ENCODE measurements at places on chromosomes 16 and 17. TPM values are rescaled to one million over a fixed set of nuclear protein-coding genes. Genes with fewer than 3 reads are reported as not detected.

DNA sequence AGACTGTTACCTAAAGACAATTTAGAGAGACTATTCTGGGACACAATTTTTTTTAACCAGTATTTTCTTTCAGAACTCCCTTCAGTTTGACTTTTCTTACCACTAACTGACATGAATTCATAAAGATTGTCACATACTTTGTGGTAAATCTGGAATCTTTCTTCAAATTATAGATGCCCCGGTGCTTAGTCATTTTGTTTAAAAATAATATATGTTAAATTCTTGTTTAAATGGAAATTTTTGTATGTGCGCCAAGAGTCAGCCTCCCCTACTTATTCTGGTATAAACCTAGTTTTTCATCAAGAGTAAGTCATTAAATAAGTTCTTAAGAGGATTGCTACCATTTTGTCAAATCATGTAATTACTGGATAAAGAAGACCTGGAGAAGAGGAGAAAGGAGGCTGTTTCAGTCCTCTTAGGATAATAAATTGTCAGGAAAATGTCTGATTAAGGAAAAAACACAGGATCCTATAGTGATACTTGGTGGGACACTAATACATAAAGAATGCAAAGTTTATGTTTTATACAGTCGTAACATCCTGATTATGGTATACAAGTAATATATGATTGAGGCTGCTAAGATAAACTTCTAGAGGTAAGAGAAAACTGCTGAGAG is 424.4 kb downstream of the PMP22 start:
- H3K4me3 ChIP-seq, result no peak overlapping the region
- no peaks in the 10 kb centered on the region for H3K36me3 ChIP-seq
- no peaks in the 10 kb centered on the region for H3K4me1 ChIP-seq
- no peak for DNase-seq

DNA sequence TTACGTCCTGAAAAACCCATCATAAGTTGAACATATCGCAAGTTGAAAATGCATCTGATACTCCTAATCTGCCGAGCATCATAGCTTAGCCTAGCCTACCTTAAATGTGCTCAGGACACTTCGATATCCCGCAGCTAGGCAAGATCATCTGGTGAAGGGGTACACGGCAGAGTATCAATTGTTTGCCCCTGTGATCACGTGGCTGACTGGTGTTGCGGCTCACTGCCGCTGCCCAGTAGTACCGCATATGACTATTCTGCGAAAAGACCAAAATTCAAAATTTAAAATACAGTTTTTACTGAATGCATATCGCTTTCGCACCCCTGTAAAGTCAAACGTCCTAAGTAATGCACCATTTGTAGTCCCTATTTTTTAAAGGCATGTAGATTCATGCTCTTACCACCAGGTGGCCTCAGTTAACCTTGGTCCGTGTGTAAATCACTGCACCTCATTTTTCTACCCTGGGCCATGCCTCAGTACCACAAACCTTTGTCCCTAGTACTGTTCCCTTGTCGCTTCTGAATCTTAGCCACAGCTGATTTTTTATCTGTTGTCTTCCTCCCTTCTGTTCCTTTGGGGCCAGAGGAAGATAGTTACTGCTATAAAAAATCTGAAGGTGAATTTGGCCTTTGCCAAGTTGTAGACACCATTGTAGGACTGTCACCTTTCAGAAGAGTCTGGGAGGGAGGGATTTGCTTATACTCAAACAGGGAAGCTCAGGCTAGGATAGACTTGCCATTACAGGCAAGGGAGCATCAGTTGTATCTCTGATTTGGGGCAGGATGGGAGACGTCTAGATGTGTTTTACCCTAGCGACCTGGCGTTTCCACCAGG is 34.4 kb downstream of the WWP2 start:
- H3K4me1 ChIP-seq, result no peaks in the 10 kb centered on the region
- H3K36me3 ChIP-seq, result peaks cover 4% of the 10 kb centered on the region
- no peaks in the 10 kb centered on the region for H3K27me3 ChIP-seq
- H3K4me3 ChIP-seq, result no peak overlapping the region
- DNase-seq, result peak; percentile 34

DNA sequence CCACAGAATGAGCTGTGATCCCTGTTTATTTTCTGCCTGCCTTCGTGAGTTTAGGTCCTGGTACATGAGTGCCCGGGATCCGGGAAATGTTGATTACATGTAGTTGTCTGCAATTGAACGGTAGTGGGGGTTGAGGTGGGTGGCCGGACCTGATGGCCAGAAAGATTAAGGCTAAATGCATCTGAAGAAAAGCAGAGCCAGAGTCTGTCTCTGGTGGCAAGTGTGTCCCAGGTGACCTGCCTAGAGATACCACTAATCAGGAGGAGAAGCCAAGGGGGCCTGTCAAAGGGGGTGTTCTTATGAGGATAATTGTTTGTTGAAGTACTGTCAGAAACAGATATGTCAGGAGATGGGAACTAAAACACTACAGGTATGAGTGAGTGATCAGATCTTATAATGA is 154.0 kb upstream of the ASIC2 start:
- no peaks in the 10 kb centered on the region for H3K4me1 ChIP-seq
- H3K27me3 ChIP-seq, result no peaks in the 10 kb centered on the region
- H3K4me3 ChIP-seq, result no peak overlapping the region
- H3K27ac ChIP-seq, result no peak overlapping the region
- DNase-seq, result no peak
- H3K36me3 ChIP-seq, result no peaks in the 10 kb centered on the region

DNA sequence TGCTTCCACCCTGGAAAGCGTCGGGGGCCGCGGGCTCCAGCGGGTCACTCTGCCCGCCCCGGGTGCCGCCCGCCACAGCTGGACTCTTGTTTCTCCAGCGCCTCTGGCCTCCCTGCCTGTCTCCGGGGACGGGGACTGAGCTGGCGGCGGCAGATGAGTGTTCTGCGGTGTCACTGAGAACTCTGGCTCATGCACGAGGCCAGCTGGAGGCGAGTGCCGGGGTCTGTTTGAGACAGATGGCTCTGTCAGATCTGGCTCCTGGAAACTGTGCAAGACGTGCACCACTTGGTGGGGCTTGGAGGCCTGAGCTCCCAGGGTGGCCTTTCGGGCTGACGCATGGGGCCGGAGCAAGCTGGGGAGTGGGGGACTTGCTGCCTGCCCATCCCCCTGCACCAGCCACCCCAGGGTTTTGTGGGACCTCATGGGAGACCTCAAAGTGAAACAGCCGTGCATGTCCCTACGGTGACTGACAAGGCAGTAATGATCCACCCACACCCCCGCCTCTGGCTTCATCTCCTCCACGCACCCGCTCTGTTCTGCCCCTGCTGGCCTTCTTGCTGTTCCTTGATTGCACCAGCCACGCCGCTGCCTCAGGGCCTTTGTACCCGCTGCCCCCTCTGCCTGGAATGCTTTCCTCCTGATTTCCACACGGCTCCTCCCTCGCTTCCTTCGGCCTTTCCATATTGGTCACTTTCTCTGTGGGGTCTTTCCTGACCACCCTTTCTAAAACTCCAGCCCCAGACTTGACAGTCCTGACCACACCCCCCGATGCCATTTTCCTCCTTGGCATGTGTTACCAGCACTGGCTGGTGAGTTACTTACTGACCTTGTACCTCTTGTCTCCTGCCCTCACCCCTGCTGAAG is 174.9 kb upstream of the CIBAR2 start:
- peaks cover 16% of the 10 kb centered on the region for H3K4me1 ChIP-seq
- no peak for DNase-seq
- no peaks in the 10 kb centered on the region for H3K27me3 ChIP-seq
- no peak overlapping the region for H3K4me3 ChIP-seq

GRCh38 chr17:74513987-74514631 is 17.2 kb downstream of the CD300LB start:
- no peak overlapping the region for H3K27ac ChIP-seq
- no peak for DNase-seq
- H3K36me3 ChIP-seq, result no peaks in the 10 kb centered on the region

GRCh38 chr17:40311575-40311974 is 2.6 kb downstream of the RARA start:
- peak overlapping the region; percentile 96 for H3K27ac ChIP-seq
- DNase-seq, result peak; percentile 82
- H3K27me3 ChIP-seq, result no peaks in the 10 kb centered on the region
- H3K4me1 ChIP-seq, result peaks cover 72% of the 10 kb centered on the region
- no peaks in the 10 kb centered on the region for H3K36me3 ChIP-seq
- H3K4me3 ChIP-seq, result no peak overlapping the region

- DNase-seq, result no peak
- no peaks in the 10 kb centered on the region for H3K4me1 ChIP-seq
- no peaks in the 10 kb centered on the region for H3K27me3 ChIP-seq
- no peaks in the 10 kb centered on the region for H3K36me3 ChIP-seq
- H3K27ac ChIP-seq, result no peak overlapping the region
Measured at GRCh38 chr17:40678902-40679522, 14.0 kb upstream of the KRT222 start.

DNA sequence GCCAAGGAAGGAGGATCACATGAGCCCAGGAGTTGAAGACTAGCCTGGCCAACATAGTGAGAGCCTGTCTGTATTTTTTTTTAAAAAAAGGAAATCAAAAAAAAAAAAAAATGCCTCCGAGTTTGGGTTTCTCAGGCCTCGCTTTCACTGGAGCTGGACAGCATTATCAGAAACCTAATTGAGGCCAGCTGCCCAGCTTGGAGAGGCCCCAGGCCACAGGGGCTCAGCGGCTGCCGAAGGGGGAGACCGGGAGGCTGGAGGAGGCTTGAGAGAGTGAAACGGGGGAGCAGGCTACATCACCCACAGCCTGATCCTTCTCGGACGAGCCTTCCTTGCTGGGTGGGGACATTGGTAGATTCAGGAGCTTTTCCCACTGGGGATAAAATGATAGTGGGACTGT is 5.1 kb downstream of the TTYH2 start:
- H3K4me1 ChIP-seq, result peaks cover 31% of the 10 kb centered on the region
- DNase-seq, result no peak
- H3K27me3 ChIP-seq, result no peaks in the 10 kb centered on the region
- H3K36me3 ChIP-seq, result no peaks in the 10 kb centered on the region
- no peak overlapping the region for H3K27ac ChIP-seq

DNA sequence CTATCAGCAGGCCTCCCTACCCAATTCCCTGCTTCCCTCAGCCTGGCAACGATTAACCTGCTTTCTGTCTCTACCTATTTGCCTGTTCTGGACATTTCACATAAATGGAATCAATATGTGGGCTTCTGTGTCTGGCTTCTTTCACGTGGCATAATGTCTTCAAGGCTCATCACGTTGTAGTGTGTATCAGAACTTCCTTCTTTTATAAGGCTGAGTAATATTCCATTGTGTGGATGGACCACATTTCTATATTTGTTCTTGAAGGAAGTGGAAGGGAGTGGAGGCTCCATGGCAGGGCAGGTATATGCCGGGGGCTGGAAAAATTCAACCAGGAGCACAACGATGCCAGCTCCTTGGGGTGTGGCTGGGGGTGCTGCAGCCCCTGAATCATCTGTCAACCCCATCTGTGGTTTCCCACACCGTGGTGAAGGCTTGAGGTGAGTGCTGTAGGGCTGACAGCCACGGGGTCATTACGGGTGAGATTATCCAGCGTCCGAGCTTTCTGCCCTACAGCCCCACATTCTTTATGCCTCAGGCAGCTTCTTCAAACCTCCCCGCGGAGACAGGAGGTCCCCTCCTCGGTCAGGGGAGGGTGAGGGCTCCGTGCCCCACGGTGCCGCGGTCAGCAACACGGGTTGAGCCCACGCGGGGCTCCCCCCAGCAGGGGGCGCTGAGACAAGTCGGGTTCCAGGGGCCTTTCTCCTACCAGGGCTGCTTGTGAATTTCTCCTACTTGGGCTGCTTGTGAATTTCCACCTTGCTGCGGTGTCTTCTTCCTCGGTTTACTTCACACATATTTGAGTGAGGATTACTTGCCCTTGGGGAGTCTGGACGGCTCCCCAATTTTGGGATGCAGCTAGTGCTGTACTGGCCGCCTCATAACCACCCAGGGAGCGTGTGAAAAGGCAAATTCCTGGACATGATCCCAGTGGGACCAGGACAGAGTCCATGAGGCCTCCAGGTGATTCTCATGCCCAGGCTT is 18.3 kb upstream of the WFIKKN2 start:
- no peaks in the 10 kb centered on the region for H3K27me3 ChIP-seq
- DNase-seq, result peak; percentile 34
- no peaks in the 10 kb centered on the region for H3K36me3 ChIP-seq
- no peak overlapping the region for H3K27ac ChIP-seq
- no peak overlapping the region for H3K4me3 ChIP-seq

GRCh38 chr16:7221157-7221556 is 111.5 kb upstream of the RBFOX1 start:
- H3K27me3 ChIP-seq, result no peaks in the 10 kb centered on the region
- DNase-seq, result no peak
- H3K36me3 ChIP-seq, result no peaks in the 10 kb centered on the region
- H3K27ac ChIP-seq, result no peak overlapping the region
- H3K4me1 ChIP-seq, result no peaks in the 10 kb centered on the region

DNA sequence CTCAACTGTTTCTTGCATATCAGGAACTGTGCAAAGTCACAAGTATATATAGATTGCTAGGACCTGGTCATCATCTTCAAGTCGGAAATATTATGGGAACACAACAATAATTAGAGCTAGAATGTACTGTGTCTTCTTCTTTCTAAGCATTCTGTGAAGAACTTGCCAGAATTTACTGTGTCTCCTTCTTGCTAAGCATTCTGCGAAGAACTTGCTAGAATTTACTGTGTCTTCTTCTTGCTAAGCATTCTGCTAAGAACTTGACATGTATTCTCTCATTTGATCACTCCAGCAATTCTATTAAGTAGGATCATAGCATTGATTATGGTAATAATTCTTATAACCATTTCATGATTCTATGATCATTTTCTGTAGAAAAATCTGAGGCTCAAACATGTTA is 231.7 kb downstream of the FOXL1 start:
- H3K4me1 ChIP-seq, result no peaks in the 10 kb centered on the region
- no peak overlapping the region for H3K4me3 ChIP-seq
- no peak for DNase-seq

- no peaks in the 10 kb centered on the region for H3K36me3 ChIP-seq
- H3K27me3 ChIP-seq, result no peaks in the 10 kb centered on the region
- H3K27ac ChIP-seq, result no peak overlapping the region
- peaks cover 46% of the 10 kb centered on the region for H3K4me1 ChIP-seq
- no peak overlapping the region for H3K4me3 ChIP-seq
- DNase-seq, result no peak
Measured at GRCh38 chr17:74831444-74832146, 28.1 kb downstream of the GRIN2C start.

GRCh38 chr17:1999557-2000251 is 25.4 kb downstream of the RTN4RL1 start:
- no peaks in the 10 kb centered on the region for H3K27me3 ChIP-seq
- peak overlapping the region; percentile 65 for H3K27ac ChIP-seq
- H3K4me3 ChIP-seq, result no peak overlapping the region
- peak; percentile 29 for DNase-seq
- no peaks in the 10 kb centered on the region for H3K36me3 ChIP-seq
- H3K4me1 ChIP-seq, result peaks cover 5% of the 10 kb centered on the region

- H3K27me3 ChIP-seq, result no peaks in the 10 kb centered on the region
- H3K36me3 ChIP-seq, result no peaks in the 10 kb centered on the region
- DNase-seq, result no peak
Measured at GRCh38 chr16:88499836-88500251, 46.8 kb downstream of the ZFPM1 start.

GRCh38 chr17:74744349-74744713 is 4.1 kb upstream of the NHERF1 start:
- no peak for DNase-seq
- H3K27me3 ChIP-seq, result peaks cover 3% of the 10 kb centered on the region
- H3K27ac ChIP-seq, result no peak overlapping the region
- H3K4me3 ChIP-seq, result no peak overlapping the region
- peaks cover 15% of the 10 kb centered on the region for H3K4me1 ChIP-seq

Gene NSRP1
- total RNA-seq, result 21.3 TPM

Gene CORO6
- total RNA-seq, result 161 TPM

All from thyroid gland (tissue), 4 donors.